ENCODE measurements at places on chromosomes 11 and 22. TPM values are rescaled to one million over a fixed set of nuclear protein-coding genes. Genes with fewer than 3 reads are reported as not detected.

Gene KRTAP5-6
- not detected for total RNA-seq

Gene PIH1D2
- 1.8 TPM for total RNA-seq

Gene OR8G5
- total RNA-seq = not detected

GRCh38 chr11:12084256-12084655 is 26.1 kb upstream of the MICAL2 start:
- DNase-seq = no peak

DNA sequence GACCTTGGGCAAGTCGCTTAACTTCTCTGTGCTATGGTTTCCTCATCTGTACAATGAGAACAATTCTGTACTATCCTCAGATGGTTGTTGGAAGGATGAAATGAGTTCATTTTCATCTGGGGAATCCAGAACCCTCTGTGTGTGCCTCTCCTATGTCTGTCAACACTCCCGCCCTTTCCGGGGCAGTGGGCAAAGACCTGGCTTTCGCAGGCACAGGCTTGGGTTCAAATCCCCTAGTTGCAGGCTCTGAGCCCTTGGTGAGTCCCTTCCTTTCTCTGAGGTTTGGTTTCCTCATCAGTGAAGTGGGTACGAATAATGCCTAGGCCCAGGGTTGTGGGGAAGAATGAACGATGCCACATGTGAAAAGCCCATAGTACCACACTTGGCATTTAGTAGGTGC is 6.0 kb downstream of the PNPLA5 start:
- DNase-seq = no peak

DNA sequence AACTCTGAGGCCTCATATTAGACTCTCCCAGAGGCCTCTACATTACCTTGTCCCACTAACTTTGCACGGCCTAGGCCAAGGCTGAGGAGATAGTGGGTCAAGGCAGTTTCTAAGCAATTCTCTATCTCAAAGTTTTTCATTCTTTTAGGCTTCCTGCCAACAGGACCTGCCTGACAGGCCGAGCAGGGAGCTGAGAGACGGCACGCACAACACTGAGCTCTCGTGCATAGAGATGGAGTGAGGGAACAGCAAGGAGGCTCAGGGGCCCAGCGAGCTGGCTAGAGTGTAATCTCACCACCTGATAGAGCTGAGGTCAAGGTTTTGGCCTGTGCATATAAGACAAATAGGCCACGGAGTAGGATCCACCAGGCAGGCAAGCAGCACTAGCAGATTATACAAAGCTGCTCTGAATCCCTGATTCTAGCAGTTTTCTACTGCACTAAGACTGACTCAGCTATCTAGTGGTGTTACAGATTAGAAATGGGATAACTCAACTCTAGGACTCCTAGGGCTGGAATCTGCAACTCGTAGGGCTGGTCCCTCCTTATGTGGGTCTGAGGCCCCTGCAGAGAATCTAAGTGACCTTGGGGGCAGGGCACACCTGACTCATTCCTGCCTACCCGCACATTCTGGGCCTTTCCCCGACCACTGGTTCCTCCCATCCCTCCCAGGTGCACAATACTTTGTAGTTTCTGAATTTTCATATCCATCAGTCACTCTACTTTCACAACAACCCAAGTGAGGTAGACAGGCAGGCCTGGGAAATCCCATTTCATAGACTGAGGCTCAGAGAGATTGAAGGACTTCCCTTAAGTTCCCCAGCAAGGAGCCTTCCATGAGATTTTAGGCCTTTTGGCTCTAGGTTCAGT is 1.7 kb downstream of the CYB5R2 start:
- DNase-seq = no peak

Gene NXPE4
- total RNA-seq = not detected

Gene PNPLA3
- total RNA-seq = 0.52 TPM

Gene PIWIL4
- 0.25 TPM for total RNA-seq

- no peak for DNase-seq
Measured at GRCh38 chr22:45208993-45209838, 31.5 kb downstream of the KIAA0930 start.

- DNase-seq = no peak
Measured at GRCh38 chr11:124873951-124874350, 8.7 kb downstream of the ROBO3 start.

GRCh38 chr11:96314326-96315020 is 28.5 kb downstream of the MAML2 start:
- DNase-seq = no peak

DNA sequence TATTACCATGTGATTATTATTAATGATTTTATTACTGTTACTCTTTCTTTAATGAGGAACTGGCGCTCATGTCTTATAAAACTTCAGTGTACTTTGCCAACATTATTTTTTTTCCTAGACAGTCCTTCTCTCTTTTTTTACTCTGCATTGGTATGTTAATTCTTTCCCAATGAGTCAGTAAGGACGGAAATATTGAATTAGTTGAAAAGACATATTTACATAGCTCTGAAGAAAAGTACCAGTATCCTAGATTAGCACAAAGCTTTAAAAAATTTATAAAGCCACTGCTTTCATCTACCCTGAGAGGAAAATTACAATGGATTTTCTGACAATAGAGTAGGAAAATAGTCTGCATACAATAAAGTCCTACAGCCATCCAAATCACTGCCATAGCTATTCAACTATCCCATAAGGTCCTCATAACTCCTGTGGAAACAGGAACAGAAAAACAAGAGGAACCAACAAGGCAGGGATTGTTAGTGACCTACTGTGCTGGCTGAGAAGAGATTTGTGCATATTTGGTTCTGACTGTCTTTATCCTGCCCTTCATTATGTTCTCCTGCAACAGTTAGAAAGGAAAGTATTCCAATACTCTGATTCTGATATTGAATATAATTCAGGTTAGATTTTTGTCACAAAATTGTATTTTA is 314.4 kb downstream of the AASDHPPT start:
- no peak for DNase-seq

Gene OR6T1
- total RNA-seq = not detected

DNA sequence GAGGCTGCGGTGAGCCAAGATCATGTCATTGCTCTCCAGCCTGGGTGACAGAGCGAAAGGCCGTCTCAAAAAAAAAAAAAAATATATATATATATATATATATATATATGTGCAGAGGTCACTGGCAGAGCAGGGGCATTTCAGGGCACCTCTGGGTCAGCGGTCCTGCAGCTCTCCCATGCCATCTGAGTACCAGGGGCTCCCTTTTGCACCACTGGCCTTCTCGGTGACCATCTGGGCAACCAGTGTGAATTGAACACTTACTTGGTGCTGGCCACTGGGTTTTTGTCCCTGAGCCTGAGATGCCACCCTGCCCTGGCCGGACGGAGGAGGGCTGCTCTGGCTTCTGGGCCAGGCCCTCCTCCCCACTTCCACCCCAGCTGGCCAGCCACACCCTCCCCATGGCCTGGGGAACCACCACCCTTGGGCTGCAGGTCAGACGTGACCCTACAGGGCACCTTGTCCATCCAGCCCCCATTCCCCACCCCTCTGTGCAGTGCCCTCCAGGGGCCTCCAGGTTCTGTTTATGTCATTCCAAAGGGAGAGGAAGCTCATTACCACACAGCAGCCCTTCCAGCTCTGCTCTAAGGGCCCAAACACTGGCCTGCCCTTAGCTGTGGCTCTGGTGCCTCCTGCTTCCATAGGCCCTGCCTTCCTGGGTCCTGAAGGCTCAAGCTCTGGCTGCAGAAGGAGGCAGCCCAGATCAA is 10.3 kb downstream of the MAPK8IP1 start:
- no peak for DNase-seq

Gene PATE2
- total RNA-seq = not detected

- DNase-seq = no peak
Measured at GRCh38 chr11:63564784-63565350, 1.7 kb upstream of the PLAAT2 start.

Gene KIF18A
- 35.1 TPM for total RNA-seq

- no peak for DNase-seq
Measured at GRCh38 chr11:10302744-10303557, 1.9 kb upstream of the ADM start.

- peak; percentile 69 for DNase-seq
Measured at GRCh38 chr22:32204856-32205722, at the start of gene RFPL2. RFPL2 (minus strand) TSS chr22:32205073; CDS start chr22:32202451, 2,622 bp downstream.

DNA sequence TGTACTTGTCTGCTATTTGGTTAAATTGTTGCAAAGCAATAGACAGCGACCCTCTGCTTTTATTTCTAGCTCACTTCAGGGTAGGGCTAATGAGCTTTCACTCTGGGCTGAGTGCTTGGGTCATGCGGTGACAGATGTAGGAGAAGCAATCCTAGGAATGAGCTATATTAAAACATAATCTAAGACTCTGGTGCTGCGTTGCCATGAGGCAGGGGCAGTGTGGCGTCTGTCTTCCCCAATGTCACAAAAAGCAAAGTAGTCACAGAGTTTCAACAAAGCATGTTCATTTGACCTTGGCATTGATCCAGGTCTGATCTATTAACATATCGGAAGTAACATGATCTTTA is 55.5 kb upstream of the GRAMD1B start:
- no peak for DNase-seq

GRCh38 chr11:48109046-48109666 is 107.5 kb upstream of the OR4B1 start:
- DNase-seq = peak; percentile 29

- no peak for DNase-seq
Measured at GRCh38 chr11:46436113-46436512, 44.5 kb upstream of the CHRM4 start.

DNA sequence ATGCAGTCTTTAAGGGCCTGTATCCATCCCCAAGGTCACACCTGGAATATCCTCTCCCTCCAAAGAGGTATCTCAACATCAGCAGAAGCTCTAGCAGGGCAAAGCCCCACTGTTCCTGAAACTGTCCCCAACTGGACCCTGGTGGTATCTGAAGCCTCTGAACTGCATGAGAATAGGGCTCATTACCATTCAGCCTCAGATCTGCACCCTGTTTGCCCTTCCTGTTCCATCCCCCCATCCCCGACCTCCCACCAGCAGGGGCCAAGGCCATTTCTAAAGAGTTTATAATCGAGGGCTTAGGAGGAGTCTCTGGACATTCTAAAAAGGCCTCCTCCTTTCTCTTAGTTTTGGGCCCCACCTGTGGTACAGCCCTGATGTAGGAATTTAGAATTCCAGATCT is 74.0 kb upstream of the THY1 start:
- DNase-seq = no peak

DNA sequence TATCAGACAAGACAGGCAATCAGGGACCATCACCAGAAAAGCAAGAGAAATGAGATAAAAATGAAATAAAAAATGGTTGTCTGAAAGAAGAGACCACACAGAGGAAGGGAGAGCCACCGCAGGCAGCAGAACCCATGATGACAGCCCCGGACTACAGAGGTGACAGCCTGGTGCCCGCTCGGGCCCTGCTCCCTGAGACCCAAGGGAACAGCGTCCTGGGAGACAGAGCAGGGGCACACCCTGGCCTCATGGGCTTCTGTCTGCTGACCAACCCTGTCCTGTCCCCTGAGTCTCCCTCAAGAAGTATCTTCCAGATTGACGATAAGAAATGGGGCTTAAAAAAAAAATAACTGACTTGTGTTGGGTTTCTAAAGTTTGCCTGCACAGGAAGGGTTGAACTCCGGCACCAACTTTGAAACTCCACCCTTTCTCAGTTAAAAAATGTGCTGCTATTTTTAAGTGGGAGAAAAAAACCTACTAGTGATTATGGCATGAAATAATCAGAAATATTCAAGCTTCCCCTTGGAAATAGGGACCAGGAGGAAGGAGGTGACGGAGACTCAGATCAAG is 70.1 kb upstream of the TTLL12 start:
- DNase-seq = no peak

DNA sequence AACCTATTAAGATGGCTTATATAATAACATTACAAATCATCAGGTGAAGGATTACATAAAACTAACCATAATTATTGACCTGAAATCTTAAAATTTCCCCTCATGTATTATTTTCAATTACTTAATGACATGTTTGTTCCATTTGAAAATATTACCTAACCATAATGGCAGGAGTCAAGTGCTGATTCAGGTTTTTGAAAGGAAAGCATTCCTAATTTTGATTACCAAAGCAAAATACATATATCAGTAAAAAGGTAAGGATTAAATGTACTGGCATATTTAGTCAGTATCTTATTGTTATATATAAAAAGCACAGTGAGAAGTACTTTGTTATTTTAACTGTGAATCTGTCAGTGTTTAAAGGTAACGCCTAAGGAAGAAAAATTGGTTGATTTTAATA is 960.0 kb upstream of the CNTN5 start:
- DNase-seq = no peak

GRCh38 chr11:125170001-125170509 is 5.5 kb downstream of the PKNOX2 start:
- DNase-seq = no peak

Gene KREMEN1
- 1.6 TPM for total RNA-seq

GRCh38 chr11:69864686-69865661 is 45.8 kb upstream of the FGF3 start:
- no peak for DNase-seq

DNA sequence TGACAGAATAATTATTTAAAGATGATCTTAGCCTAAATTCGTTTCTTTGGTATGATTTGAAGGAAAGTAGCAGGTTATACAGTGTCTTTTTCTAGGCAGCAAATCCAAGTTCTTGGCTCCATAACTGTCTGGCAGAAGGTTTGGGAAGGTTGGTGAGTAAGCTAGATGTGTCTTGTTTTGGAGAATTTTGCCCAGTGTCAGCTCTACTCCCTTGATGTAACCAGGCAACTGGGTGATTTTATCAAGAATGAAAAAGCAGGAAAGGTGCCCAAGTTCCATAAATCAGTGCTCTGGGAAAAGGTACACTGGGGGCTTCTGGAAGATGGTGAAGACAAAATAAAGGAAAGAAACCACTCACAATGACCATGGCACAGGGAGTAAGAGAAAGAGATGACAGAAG is 71.5 kb upstream of the USP47 start:
- DNase-seq = no peak

Gene SORL1
- 4.5 TPM for total RNA-seq

All from NCI-H460 (cell line).